Activated CD8-positive, alpha-beta memory T cell treated with anti-CD3 and anti-CD28 coated beads for 1 hour (primary cell): ENCODE measurements at places on chromosomes 11 and 22.

- DNase-seq: no peak
Observed at GRCh38 chr22:32354360-32355351, 3.0 kb upstream of the RFPL3 start.

DNA sequence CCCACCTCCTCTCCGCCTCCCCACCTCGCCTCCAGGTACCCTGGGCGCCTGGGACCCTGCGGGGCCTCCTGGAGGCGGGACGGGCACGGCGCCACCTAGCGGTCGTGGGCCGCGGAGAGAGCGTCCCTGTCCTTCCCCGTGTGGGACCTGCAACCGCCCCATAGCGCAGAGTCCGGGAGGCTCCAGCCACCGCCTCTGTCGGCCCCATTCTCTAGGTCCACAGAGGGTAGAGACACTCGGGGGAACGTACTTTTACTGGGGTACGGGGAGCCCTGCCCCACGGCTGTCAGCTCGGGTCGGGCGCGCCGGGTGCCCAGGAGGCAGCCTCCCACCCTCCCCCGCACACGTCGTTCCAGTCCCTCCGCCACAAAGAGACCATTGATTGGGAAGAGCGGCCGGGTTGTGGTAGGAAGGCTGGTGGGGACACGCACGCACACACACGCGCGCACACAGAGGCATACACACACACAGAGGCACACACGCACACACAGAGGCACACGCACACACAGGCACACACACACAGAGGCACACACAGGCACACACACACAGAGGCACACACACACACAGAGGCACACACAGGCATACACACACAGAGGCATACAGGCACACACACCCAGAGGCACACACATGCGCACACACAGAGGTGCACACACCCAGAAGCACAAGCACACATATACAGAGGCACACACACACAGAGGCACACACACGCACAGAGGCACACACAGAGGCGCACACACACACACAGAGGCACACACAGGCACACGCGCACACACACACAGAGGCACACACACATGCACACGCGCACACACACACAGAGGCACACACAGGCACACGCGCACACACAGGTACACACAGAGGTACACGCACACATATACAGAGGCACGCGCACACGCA, 12.6 kb upstream of the NECTIN1 start:
- DNase-seq: no peak

- no peak for DNase-seq
Observed at GRCh38 chr22:50218153-50218995, 17.6 kb downstream of the SELENOO start.

GRCh38 chr11:117744471-117745150, 52.4 kb downstream of the DSCAML1 start:
- no peak for DNase-seq

DNA sequence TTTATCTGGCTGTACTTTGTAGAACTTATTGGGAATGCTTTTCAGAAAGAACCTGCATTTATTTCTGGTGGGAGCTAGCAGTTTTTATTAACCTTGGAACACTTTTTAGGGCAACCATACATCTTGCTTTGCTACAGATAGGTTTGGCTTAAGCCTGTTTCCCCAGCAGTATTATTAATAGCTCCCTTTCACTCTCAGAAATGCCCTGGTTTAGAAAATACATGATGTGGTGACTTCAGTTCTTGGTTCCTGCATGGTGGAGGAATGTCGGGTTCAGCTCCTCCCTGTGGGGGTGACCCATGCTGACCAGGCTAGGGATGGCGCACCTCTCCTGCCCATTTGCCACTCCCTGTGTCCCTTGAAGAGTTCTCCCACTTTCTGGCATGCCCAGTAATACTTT, 28.2 kb downstream of the ZBED4 start:
- DNase-seq: no peak

DNA sequence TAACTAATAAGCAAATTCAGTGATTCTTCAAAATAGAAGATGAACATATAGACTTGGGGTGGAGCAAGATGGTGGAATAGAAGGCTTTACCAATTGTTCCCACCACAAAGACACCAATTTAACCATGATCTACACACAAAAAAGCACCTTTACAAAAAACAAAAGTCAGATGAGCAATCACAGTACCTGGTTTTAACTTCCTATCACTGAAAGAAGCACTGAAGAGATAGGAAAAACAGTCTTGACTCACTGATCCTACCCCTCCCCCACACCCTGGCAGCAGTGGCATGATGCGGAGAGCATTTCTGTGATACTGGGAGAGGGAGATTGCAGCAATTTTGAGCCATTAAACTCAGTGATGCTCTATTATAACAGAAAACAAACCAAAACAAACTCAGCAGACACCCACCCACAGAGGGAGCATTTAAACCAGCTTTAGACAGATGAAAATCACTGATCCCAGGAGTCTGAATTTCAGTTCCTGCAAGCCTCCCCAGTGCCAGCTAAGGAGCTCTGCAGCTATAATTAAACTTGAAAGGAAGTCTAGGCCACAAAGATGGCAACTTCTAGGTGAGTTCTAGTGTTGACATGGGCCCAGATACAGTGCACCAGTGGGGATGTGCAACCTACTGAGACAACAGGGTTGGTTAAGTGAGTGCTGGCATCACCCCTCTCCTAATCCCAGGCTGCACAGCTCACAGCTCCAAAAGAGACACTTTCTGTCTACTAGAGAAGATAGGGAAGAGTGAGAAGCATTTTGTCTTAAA, 161.8 kb upstream of the GRIA4 start:
- DNase-seq: no peak

DNA sequence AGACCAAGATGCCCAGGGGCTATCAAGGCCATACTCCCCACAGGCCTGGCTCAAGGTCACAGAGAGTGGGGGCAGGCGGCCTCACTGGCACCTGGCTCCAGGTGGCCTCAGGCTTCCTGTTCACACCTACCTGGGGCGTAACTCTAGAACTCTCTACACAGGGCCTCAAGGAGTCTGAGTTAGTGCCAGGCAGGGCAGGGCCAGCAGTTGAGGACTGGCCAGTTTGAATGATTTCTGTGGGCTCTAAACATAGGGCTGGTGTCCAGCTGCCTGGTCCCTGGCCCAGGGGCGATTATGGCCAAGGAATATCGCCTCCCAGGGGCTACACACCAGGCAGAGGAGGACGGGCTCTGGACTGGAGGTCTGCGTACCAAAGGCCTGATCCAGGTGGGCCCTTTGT, 79.2 kb downstream of the WNT7B start:
- DNase-seq: no peak

GRCh38 chr11:18277565-18278271, 11.7 kb downstream of the SAA1 start:
- no peak for DNase-seq

- no peak for DNase-seq
Observed at GRCh38 chr22:48682504-48682903, 1145.2 kb downstream of the BRD1 start.

DNA sequence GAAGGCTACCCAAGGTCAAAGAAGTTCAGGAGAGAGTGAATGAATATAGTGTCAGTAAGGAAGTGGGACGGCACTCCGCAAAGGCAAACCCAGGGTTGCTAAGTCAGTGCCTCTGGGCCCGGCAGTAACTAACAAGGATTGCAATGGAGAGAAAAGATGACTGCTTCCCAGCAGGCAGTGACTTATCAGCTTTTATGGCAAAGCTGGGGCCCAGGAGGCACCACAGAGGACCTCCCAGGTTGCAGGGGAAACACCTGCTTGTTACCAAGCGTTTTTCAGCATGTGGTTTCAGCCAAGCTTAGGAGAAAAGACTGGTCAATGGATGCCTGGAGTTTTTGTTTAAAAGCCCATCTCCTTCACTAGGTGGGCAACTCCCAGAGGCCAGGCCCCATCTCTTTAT, 11.3 kb downstream of the CACNG2 start:
- DNase-seq: no peak

DNA sequence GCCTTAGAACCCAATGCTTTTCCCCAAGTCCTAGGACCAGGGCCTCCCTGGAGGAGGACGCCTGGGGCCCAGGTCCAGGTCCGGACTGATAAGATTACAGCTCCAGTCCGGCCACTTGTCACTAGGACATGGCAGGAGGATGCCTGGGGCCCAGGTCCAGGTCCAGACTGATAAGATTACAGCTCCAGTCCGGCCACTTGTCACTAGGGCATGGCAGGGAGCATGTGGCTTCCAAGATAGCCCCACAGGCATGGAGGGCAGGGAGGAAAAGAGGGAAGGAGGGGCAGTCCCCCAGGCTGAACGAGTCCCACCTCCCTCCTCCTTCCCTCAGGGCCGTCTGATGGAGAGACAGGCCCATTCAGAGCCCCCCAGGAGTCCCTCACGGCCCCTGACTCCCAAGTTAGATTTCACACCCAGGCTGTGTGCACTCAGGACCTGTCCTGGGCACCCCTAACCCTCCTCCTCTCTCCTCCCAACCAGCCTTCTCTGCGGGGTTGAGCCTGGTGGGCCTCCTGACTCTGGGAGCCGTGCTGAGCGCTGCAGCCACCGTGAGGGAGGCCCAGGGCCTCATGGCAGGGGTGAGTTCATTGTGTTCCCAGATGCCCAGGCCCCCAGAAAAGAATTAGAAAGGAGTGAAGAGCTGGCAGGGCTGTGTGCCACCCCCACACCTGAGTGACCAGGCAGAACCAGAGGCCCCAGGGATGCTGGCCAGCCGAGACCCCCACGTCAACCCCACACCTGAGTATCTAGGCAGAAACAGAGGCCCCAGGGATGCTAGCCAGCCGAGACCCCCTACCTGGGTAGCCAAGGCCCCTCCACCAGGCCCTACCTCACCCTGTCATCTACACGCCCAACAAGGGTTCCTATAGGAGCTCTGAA, 2.1 kb downstream of the TSPAN32 start:
- DNase-seq: no peak

- DNase-seq: no peak
Observed at GRCh38 chr11:35347173-35347878, 72.0 kb downstream of the SLC1A2 start.
